ENCODE measurements at places on chromosomes 13 and 19.

GRCh38 chr13:26961890-26962615, 201.5 kb upstream of the GPR12 start:
- no peak for DNase-seq

DNA sequence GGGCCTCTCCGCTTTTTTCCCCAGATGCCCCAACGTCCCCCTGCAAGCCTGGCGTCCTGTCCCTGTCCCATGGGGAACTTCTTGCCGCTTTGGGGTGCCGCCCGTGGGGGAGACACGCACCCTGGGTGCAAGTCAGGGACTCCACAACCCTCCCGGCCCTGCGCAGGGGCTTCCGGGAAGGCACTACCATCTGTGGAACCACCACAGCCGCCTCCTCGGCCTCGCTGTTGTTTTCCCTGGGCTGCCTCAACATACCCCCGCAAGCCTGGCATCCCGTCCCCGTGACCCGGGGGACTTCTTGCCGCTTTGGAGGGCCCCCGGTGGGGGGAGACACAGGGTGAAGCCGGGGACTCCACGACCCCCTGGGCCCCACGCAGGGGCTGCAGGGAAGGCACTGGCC, 238.4 kb downstream of the TUBA3C start:
- no peak for DNase-seq

- DNase-seq: no peak
These were observed 6.3 kb upstream of the IGSF23 start for GRCh38 chr19:44607049-44607448.

- no peak for DNase-seq
These were observed 27.0 kb upstream of the ZNF726 start for GRCh38 chr19:23887642-23888041.

GRCh38 chr19:38769635-38770211, 3.6 kb downstream of the LGALS7 start:
- DNase-seq: peak; percentile 37

Measured in iPS DF 6.9 (cell line).